ENCODE measurements at places on chromosomes 3 and 15.

DNA sequence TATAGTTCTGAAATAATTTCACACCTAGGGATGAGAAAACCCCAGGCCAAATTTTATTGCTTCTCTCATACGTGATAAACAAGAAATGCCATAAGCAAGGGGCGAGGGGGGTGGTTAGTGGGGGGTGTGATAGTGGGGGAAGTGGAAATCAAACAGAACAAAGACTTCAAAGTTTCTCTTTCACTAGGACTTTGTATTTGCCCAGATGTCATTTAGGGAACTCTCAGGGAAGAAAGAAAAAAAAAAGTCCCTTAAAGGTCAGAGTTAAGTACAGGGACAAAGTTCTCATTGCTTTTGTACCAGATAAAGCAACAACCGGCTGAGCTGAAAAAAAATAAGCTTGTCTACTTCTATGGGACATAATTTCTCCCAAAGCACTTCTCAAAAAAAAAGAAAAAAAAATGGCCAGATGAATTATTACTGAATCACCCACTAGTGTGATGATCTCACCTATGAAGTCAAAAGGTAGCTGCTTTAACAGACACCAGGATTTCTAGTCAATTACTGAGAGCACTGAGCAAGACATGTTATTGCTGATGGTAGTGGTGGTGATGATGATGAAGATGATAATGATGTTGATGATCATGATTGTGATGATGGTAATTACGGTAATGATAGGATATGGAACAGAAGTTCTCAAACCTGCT is 56.2 kb downstream of the FHIT start:
- no peak for DNase-seq

GRCh38 chr3:190718097-190718496 is 144.4 kb downstream of the GMNC start:
- DNase-seq = no peak

DNA sequence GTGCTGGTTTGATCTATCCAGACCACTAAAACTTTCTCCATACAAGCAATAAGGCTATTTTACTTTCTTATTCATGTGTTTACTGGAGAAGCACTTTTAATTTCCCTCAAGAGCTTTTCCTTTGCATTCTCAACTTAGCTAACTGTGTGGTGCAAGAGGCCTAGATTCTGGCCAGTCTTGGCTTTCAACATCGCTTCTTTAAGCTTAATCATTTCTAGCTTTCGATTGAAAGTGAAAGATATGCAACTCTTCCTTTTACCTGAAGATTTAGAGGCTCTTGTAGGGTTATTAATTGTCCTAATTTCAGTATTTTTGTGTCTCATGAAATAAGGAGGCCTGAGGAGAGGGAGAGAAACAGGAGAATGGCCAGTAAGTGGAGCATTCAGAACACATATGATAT is 234.8 kb upstream of the GADL1 start:
- no peak for DNase-seq

- no peak for DNase-seq
These were observed 53.1 kb upstream of the MAP3K13 start for GRCh38 chr3:185309795-185310194.

DNA sequence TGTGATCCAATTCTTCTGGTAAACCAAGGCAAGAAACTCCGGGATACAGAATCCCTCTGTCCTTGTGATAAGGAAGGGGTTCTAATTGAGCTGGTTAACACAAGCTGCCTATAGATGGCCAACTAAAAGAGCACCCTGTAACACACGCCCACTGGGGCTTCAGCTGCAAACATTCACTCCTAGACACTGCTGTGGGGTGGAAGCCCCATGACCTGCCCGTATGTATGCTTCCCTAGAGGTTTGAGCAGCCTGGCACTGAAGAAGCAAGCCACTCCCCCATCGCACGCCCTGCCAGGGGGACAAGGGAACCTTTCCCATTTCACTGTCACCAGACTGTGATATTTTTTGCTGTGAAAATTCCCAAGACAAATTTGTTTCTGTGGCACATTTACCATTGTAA is 516.9 kb upstream of the GOLIM4 start:
- DNase-seq = no peak

DNA sequence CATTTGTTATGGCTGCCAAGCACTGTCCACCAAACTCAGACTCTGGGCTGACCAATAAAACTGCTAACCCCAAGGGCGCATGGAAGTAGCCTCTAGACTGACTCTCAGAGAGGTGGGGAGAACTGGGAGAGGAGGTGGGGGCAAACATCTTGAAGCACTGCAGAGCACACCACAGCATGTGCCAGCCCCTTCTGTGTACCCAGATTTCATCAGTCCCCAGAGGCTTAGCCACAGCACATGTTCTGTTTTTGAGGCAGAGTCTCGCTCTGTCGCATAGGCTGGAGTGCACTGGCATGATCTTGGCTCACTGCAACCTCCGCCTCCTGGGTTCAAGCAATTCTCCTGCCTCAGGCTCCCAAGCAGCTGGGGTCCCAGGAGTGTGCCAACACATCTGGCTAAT is 119.5 kb upstream of the SPATA12 start:
- DNase-seq = no peak

DNA sequence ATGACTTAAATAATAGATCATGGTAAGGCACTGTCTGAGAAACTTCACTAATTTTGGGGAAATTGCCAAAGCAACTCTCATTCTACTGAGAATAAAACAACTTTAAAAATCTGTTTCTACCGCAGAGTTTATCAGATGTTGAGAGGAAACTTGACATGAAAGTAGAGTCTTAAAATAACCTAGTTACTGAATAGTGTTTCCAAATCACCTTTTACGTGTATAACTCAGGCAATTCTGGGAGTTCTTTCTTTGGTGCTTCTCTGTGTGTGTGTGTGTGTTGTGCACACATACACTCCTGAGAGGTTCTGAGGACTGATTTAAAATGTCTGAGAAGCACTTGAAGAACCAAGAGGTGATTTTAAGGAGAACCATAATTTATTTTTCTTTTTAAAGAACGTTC is 236.6 kb downstream of the SV2B start:
- no peak for DNase-seq

DNA sequence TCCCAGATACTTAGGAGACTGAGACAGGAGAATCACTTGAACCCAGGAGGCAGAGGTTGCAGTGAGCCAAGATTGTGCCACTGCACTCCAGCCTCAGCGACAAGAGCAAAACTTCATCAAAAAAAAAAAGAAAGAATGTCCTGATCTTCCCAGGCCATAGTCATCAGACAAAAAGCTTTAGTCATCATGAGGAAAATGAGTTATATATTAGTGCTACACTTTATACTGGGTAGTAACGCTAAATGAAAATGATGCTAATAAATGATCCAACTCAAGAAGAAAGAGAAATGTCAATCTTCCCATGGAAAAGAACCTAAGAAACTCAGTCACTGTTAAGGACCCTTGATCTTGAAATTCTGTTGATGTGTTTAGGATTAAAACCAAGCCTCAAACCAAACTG is 26.3 kb upstream of the TRIM59 start:
- DNase-seq = no peak

GRCh38 chr3:98968824-98969223 is 67.3 kb upstream of the DCBLD2 start:
- DNase-seq = no peak

GRCh38 chr3:123608263-123608937 is 23.5 kb upstream of the HACD2 start:
- no peak for DNase-seq

- no peak for DNase-seq
These were observed 194.0 kb upstream of the LMCD1 start for GRCh38 chr3:8307545-8308110.

DNA sequence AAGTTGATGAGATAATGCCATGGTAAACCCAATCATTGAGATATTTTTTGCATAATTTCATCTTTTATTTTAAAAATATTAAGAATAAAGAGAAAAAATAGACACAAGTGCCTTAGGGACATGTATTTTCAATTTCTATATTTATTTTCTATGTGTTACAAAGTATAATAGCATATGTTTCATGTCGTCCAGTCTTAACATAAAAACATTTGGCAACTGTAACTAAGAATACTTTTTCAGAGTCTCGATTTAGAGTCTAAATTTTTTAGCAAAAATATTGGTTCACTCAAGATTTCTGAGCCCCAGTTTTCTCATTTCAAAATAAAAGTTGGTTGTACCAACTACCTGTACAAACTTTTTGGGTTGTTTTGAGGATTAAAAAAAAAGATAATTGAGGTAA is 511.4 kb upstream of the ZNF385D start:
- DNase-seq = no peak

GRCh38 chr15:66923438-66923881 is 141.9 kb upstream of the SMAD3 start:
- peak; percentile 60 for DNase-seq

DNA sequence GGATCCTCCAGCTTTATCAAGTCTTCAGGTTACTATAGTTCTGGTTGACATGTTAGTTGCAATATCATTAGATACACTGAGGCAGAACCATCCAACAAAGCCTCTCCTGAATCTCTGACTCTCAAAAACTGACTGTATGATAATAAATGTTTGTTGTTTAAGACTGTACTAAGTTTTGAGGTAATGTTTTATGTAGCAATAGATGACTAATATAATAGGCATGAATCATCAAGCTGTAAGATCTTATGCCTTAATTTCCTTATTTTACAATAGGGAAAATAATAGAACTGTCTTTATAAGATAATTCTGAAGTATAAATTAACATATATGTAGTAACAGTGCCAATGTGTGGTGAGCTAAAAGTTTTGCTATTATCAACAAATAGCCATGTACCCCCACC is 88.9 kb upstream of the TBC1D5 start:
- no peak for DNase-seq

DNA sequence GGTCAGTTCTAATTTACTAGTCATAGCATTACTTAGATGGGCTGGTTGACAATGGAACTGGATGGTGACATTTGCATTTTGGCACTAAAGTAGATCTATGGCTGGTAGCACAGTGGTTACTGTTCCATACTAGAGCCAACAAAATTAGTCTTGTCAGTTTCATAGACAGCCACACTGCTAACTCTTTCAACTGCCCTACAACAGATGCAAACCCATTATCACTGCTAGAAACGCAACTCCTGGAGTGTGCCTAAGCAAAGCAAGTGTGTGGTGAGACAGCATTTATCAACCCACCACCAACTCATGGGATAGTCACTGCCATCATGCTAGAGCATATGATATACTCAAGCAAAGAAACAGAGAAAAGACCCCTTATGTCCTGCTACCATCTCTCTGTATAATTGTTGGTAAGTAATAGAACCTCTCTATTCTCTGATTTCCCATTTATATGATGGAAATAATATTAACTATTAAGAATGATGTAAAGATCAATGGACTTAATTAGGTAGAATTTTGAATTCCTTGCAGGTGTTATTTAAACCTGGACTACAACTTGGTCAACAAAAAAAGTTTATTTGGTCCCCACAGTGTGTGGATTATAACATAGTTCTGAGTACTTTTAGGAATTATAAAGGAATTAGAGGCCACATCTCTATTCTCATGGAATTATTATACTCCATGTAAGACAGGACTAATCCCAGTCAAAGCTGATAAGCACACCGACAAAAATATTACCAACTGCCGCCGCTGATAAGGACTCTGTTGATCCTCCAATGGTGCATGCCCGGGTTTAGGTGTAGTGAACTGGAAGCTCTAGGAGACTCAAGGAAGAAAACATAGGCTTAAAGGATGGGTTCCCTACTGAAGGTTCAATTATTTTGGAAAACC is 19.9 kb upstream of the ABHD5 start:
- no peak for DNase-seq

- no peak for DNase-seq
These were observed 159.2 kb downstream of the TPRG1 start for GRCh38 chr3:189331002-189331418.

GRCh38 chr3:52838561-52839267 is 3.9 kb upstream of the MUSTN1 start:
- DNase-seq = no peak

GRCh38 chr15:74789171-74789631 is 7.3 kb downstream of the CSK start:
- no peak for DNase-seq

DNA sequence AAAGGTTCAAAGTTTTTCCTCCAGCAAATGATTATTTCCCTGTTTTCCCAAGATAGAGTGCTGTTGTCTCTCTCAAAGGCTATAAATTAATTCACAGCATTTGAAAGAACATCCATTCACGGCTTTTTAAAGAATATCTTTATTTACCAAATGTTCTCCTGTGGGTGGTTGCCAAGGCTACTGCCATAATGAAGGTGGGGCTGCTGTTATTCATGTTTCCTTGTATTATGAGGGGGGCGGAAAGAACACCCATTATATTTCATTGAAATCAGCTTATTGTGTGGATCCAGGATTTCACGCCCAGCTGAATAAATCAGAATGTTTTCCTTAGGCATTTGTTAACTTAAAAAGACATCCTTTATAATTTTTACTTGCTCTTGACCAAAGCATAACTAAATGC is 10.1 kb downstream of the SRP14 start:
- no peak for DNase-seq

GRCh38 chr3:52771334-52771681 is 568 bp upstream of the NEK4 start:
- no peak for DNase-seq

DNA sequence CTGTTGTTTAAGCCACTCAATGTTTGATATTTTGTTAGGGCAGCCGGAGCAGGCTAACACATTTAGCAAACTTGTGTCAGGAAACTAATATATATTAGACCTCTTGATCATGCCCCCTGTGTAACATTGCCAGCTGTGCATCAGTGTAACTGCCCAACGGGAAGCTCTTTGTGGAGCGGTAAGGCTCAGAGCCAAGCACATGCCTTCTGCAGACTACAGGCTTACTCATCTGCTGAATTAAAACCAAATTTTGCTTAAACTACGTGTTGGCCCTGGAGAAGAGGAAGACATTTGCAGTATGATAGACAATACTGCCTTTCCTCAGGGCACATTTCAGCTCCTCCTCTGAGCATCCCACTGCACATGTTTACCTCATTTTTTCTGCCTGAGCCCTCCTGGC is 50.5 kb upstream of the KCNMB2 start:
- no peak for DNase-seq

DNA sequence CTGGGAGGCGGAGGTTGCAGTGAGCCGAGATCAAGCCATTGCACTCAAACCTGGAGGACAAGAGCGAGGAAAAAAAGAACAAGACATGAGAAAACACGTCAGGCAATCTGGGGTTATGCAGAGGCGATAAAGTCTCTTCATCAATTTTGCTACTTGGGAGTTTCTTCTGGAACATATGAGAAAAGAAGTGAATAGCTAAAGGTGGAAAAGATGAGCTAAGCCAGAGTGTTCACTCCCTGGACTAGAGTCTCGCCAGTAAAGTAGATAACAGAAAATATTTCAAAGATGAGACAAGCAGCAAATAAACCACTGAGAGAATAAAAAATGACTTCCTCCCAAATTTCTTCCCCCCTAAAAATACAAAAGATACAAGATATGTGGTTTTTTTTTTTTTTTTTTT is 188.4 kb upstream of the HES1 start:
- DNase-seq = no peak
